HT1080 (cell line): ENCODE measurements at places on chromosomes 13 and 19.

DNA sequence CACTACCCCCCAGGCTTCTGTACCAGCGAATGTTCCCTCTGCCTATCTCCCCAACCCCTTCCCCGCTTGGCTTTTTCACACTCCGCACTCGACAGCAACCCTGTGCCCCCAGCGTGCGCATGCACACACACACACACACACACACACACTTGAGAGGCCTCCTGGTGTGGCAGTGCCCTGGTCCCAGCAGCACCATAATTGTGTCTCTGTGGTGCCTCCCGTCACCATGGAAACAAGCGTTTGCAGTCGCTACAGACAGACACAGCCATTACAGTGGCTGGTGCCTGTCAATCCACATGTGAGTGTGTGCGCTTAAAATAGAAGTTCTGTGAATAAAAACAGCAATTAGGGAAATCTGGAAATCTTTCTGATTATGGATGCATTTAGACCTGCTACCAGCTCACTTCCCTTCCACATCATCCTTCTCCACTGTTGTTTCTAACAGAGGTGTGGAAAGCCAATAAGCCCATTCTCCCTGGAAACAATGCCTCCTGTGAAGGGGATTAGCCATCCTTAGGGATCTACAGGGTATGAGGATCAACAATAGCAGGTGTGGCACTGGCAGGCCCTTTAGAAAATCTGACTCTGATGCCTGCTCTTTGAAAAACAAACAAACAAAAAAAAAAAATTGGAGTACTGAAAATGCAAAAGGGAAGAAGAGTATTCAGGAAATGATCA lies 146.3 kb downstream of the DCLK1 start:
- DNase-seq: no peak

- DNase-seq: no peak
Measured at GRCh38 chr13:71939186-71939585, 72.2 kb upstream of the DACH1 start.

DNA sequence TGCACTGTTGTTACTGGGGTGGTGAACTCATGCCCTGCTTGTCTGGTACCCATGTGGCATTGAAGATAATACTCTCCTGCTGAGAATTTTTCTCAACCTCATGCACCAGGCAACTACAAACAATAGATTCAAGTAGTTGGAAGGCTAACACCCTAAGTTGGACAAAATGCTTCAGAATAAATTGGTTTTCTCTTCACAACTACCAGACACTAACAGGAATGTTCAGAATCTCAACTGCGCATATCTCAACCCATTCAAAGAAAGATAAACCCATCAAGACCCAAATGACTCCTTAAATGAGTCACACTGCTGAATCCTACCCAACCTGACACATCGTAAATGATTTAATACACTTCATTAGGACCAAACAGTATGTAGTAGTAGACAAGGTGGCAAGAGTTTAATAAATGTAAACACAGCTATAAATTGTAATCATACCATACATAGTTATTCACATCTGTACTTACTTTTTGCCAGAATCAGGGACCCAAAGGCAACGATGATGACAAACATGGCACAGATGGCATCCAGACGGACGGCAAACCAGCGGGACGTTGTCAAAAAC lies 227.4 kb downstream of the ABCC4 start:
- no peak for DNase-seq

GRCh38 chr13:44507639-44508038 lies 68.5 kb downstream of the TSC22D1 start:
- DNase-seq: no peak

GRCh38 chr19:50658441-50659317 lies 9.4 kb downstream of the C19orf81 start:
- peak; percentile 88 for DNase-seq

GRCh38 chr19:31548941-31549340 lies 199.7 kb upstream of the TSHZ3 start:
- DNase-seq: peak; percentile 4

DNA sequence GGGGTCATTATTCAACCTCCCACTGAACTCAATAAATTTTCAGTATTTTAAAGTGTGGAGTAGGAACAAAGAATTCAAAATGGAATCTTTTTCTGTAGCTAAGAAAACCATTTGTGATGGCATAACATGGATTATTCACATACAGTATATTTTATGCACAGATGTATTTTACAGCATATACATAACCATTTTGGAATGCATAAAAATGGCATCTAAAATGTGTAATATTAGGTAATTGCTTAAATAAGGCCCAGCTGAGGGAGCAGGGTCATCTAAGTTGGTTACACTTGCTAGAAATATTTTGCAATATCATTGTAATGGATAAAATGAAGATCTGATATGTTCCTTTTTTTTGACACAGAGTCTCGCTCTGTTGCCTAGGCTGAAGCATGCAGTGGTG lies 146.9 kb downstream of the LMO7 start:
- DNase-seq: no peak

DNA sequence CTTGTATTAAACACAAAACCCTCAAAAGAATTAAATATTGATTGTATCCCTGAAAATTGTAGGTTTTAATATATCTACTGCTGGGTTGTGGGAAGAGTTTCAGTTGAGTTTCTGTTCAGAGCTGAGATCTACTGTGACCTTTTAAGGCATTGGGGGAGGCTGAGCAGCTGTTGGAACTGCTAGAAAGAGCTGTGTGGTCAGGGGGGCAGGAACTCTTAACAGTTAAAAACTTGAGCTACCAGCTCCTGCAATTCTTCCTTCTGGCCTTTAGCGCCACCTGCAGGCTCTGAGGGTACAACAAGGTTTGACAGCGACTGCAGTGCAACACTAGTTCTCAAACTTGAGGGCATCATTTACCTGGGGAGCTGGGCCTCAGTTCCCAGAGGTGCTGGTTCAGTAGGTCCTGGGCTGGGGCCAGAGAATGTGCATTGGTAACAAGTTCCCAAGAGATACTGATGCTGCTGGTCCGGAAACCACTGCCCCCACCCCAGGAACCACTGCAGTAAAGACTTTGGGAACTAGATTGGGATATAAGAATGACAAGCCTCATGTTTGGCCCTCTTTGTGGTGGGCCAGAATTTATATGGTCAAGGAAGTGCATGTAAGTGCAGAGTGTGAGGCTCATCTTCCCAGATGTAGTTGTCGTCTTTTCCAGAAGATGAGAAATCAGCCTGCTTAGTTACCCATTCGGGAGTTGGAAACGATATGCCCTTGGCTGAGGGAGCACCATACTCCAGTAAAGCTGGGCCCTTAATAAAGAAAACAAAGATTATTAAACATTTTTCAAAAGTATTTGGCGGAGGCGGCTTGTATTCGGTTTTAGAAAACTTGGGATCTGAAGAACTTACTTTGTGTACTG lies 2.6 kb downstream of the RNASEH2B start:
- DNase-seq: peak; percentile 73

DNA sequence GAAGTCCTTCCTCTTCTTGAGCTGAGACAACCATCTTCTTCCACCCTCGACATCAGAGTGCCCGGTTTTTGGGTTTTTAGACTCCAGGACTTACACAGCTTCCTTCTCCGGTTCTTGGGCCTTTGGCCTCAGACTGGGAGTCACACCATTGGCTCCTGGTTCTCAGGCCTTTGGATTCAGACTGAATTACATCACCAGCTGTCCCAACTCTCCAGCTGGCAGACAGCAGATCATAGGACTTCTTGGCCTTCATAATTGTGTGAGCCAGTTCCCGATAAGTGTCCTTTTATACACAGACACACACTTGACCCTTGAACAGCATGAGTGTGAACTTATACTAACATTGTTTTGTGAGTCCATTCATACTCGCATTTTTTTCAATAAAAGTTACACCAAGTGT lies 166.0 kb upstream of the UBL3 start:
- no peak for DNase-seq

DNA sequence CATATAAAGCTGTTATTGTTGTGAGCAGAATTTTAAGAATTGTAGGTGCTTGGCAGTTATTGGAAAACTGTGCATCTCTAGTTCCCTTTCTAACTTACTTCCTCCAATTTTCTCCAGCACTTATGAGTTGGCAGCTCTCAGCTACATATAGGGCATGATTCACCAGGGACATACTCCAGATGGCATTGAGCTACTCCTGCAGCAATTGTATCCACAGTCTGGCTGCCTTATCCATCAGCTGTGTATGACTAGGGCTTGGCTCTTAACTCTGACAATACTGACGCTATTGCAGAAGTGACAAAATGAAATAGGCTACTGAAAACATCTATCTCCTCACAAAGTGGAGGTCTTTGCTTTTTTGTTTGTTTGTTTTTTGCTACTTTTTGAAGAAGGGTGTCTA lies 276.7 kb downstream of the POU4F1 start:
- DNase-seq: peak; percentile 81

GRCh38 chr19:39874404-39874803 lies 28.2 kb upstream of the FBL start:
- no peak for DNase-seq

- DNase-seq: no peak
Measured at GRCh38 chr13:104086759-104087158, 1020.5 kb upstream of the SLC10A2 start.

GRCh38 chr13:50085063-50085462 lies 69.8 kb downstream of the KCNRG start:
- DNase-seq: peak; percentile 38

DNA sequence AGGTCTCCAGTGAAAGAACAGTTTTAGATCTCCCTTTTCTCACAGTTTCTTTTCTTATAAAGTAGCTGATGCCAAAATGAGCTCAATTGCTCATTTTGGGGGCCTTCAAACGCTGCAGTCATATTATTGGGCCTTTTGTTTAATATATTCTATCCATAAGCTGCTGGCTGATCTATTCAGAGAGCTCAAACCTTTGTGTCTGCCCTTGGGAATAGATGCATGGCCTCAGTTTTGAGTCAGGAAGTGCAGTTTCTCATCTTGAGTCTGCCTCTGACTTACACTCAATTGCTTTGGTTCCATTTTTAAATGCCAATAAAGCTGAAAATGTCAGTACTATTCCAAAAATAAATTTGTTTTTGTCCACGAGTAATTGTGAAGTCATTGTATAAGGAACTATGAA lies 468.9 kb downstream of the KLF12 start:
- no peak for DNase-seq

- DNase-seq: peak; percentile 96
Measured at GRCh38 chr19:13796301-13797057, 1.2 kb downstream of the ZSWIM4 start.

DNA sequence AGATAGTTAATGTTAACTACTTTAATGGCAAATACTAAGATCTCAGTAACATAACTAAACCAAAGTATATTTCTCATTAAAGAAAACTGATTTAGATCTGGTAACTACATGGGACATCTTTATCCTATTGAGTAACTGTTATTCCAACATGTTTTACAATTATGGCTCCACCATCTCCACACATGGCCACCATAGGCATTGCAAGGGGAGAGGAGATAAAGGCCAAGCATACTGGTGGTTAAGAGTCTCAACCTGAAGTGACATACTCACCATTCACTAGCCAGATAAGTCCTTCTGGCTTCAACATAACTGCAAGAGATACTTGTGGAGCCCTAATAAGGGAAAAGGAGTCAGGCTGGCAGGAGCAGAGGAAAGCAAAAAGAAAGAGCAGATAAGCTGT lies 1586.4 kb upstream of the SPRY2 start:
- DNase-seq: peak; percentile 10

DNA sequence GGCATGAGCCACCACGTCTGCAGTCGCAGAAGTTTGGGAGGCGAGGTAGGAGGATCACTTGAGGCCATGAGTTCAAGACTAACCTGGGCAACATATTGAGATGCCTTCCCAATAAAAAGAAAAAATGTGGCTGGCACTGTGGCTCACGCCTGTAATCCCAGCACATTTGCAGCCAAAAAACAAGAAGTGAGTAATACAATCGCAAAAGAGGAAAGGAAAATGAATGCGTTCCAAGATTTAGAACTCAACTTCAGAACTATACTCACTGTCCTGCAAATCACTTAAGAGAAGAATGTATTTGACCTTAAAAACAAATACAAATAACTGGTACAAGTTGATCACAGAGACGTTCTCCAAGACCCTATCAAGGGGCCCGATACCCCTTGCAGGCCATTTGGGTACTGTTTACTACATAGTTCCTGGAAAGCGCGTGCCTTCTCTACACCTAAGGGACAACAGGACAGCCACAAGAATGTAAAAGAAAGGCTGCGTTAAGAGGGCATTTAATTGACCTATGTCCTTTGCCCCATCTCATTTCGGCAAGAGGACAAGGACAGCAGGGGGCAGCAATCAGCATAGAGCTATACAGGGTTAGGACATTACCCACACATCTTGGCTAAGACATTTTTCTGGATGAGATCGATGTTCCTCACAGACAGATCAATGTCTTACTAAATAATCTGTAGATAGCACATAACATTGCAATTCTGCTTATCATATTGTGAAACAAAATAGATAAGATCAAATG lies 41.3 kb downstream of the FLT3 start:
- no peak for DNase-seq

- DNase-seq: no peak
Measured at GRCh38 chr19:280541-281009, 10.6 kb downstream of the PLPP2 start.

GRCh38 chr13:35808846-35809245 lies 322.3 kb downstream of the DCLK1 start:
- no peak for DNase-seq

GRCh38 chr13:21481359-21481758 lies 22.3 kb upstream of the ZDHHC20 start:
- no peak for DNase-seq

- no peak for DNase-seq
Measured at GRCh38 chr13:43154156-43154651, 130.8 kb downstream of the DNAJC15 start.

GRCh38 chr13:78596736-78597601 lies 6.4 kb downstream of the POU4F1 start:
- no peak for DNase-seq

GRCh38 chr13:110665491-110666254 lies 40.2 kb downstream of the CARS2 start:
- DNase-seq: no peak
